Calu3 (cell line): ENCODE measurements at places on chromosomes 7 and 10. TPM values are rescaled to one million over a fixed set of nuclear protein-coding genes. Genes with fewer than 3 reads are reported as not detected.

DNA sequence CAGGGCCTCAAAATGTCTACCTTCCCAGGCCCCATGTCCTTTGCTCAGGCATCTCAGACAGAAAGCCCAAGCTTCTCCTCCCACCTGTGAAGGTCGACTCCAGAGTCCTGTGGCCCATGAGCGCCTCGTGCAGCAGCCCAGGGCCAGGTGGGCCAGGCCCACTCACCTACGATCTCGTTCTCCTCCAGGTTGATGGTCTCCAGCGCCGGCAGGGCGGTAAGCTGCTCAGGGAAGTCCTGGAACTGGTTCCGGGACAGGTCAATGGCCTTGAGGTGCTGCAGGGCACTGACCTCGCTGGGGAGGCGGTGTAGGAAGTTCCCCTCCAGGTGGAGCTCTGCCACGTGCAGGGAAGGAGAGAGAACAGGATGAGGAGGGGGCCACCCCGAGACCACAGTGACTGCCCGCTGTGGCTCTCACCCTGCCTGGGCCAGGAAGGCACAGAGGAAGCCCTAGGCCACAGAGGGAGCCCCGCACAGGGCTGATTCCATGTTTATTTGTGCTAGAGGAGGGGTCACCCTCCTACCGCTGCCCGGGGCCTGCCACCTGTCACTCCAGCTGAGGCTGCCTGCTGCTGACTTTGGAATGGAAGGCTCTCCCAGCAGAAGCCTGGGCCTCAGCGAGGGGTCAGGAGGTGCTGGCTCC lies 40.0 kb upstream of the NPFFR1 start:
- no peak for DNase-seq

DNA sequence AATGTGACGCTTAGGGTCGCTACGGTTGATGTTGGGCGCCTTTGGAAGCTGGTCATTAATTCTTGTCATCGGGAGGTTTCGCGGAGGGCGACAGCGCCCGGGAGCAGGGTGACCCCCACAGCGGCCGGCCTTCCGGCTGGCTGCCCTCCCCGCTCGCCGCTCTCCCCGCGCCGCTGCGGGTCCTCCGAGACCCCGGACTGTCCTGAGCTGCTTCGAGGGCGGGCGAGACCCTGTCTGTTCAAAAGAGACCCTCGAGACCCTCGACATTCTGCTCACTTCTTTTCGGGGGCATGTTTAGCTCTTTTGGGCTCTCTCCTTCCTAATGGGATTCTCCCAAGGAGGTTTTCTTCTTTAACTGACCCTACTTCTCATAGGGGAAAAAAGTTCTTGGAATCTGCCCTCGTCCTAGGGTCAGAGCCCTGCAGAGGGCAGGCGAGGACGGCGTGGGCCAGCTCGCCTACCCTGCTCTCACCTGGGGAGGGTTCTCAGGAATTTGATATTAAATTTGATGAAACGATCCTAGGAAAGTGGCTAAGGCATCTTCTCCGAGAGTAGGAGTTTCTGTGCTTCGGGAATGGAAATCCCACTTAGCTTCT lies 257.0 kb downstream of the OTUD1 start:
- no peak for DNase-seq

DNA sequence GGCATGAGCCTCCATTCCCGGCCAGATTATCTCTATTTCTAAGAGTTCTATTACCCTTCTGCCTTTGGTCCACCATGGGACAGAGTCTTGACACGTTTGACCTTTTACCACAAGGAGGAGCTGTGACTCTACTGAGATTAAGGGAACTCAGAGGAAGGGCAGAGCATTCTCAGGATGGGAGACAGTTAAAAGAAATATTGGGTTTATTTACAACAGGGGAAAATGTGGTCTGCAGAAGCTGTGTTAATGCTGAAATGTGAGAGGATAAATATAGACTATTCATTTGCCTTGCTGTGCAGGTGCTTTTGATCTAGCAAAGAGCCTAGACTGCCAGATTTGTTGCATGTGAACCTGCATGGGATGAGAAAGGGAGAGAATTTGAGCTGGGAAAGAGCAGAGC lies 45.8 kb upstream of the PRSS58 start:
- no peak for DNase-seq

- no peak for DNase-seq
Measured at GRCh38 chr10:62959553-62959952, 143.4 kb upstream of the EGR2 start.

GRCh38 chr10:51001587-51001986 lies 72.7 kb upstream of the PRKG1 start:
- DNase-seq: no peak

DNA sequence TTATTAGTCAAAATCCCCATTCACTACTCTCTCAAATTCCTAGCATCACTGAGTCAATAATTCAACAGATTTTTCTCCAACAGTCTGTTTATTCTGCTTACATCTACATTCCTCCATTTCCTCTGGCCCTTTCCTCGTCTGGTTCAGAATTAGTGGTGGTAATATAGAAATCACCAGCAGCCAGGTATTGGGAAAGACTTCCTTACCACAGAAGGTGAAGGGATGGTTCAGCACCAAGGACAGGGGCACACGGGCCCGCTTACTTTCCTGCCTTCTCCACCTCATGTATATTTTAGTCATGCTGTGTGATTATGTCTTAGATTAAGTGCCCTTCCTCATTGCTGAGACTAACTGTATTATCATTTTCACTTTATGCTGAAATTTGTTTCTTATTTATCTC lies 70.4 kb upstream of the APBB1IP start:
- peak; percentile 79 for DNase-seq

- DNase-seq: no peak
Measured at GRCh38 chr10:128657548-128657947, 531.3 kb upstream of the MKI67 start.

DNA sequence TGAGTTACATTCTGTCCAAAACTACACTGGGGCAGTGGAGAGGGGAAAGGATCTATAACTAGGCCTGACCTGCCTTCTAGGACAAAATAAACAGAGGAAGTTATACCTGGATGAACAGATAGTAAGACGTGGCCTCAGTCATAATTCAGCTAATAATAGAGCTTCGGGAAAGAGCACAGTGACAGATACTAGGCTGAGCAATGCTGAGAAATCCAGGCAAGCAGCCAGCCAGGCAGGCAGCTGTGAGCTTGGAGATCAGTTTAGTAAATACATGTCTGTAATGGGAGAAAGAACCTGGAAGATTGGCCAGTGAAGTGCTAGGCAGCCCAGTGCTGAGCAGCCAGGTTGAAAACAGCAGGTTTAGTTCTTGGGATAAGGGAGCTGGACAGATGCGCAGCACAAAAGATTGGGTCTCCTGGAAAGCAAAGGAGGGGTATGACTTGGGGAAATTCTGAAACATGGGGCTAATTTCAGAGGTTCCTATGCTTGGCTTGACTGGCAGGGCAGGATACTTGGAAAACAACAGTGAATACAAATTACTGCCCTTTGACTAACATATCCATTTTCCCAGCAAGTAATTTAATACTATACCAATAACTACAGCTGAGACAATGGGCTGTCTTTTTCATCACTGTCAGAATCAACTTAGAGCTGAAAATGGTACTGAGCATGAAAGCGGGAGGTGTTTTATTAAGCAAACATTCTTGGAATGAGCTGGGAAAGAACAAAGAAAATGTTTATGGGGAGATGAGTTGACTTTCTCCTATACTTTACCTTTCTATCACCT lies 140.8 kb downstream of the DGKB start:
- DNase-seq: no peak

- no peak for DNase-seq
Measured at GRCh38 chr10:70404787-70405036, 767 bp downstream of the EIF4EBP2 start.

DNA sequence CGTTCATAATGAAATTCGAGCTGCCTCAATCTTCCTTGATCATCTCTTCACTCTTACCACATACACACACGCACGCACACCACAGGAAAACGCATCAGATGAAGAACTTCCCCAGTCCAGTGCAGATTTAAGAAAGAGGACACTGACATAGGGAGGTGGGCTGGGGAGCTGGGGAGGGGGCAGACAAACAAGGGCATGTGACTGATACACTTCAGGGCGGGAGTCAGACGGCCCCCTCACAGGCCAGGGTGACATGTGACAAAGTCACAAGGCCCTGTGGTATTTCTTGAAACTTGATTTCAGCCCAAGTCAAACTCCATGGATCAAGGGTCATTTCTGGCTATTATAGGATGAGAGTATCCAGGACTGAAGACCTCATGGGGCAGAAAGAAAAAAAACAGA lies 82.6 kb downstream of the KCNMA1 start:
- no peak for DNase-seq

DNA sequence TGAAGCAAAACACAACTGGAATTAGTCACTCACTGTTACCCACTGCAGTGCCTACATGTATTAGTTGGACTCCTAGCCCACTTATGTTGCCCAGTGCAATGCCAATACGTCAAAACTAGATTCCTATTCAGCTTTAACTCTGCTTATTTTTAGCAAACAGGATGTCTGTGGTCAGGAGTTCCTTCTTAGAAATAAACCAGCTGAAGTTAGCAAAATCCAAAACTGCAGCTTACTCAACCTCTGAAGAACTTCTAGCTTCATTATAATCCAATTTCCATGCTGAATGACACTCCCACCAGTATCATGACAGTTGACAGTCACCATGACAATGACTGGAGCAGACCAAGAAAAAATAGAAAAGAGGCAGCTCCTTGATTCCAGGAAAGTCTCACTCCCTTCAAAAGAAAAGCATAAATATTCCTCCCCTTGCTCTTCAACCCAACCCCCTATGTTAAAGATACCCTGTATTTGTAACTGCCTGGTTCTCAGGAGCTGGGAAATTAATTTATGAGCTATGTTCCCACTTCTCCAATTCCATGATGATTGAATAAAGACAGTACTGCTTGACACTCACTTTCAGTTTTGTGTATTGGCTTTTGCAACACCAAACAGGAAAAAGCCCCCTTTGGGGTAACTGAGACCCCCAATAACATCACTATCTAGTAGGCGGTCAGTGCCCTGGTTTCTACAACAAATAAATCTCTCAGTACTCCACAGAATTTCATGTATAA lies 327.4 kb downstream of the SORCS1 start:
- DNase-seq: no peak

DNA sequence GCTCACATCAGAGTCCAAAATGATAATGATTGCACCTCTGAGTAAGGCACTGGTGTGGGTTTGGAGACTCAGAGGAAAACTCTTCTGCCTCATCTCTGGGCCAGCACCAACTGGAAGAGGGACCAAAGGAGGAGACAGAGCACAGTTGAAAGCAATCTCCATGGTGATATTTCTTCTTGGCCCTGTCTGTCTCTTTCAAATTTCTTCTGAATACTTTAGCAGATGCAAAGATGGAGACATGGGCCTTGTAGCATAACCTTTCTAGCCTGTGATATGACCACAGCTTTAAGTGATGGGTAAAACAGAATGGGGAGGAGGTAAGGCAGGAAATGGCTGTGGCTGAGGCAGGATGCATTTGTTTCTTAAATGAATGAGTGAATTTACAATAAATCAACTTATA lies 12.2 kb upstream of the GIMAP7 start:
- DNase-seq: no peak

- DNase-seq: no peak
Measured at GRCh38 chr7:19069842-19070241, 47.6 kb downstream of the TWIST1 start.

DNA sequence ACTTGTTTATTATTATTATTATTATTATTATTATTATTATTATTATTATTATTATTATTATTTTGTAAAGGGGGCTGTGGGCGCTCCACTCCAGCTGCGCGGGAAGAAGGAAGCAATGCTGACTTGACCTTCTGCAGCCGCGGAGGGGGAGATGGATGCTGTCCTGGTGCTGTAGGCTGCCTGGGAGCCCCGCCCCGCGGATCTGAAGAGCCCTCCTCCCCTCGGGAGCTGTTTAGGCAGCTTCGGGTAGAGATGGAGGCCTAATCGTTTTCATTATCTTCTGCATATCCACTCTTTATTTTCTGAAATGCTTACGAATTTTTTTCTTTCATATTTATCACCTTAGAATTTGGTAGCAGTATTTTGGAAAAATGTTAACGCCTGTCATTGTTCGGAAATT lies 101.2 kb upstream of the KLF6 start:
- peak; percentile 54 for DNase-seq

- DNase-seq: no peak
Measured at GRCh38 chr10:86699991-86700840, 31.9 kb downstream of the LDB3 start.

DNA sequence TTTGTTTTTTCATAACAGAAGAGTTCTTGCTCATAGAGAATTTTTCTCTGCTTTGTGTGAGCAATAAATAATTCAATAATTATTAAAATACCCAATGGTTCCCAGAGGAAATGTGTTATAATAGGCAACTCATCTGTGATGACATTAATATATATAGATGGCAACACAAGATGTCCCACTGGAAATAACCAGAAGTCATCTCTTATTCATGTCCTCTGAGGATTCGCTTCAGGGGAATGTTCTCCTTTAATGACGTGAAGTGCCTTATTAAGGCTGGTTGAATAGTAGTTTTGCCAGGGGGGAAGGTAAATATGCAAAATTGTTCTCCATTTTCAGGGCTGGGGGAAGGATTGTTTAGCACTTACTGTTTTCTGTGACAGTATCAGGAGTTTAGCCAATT lies 3.1 kb downstream of the SLC39A12 start:
- DNase-seq: no peak

DNA sequence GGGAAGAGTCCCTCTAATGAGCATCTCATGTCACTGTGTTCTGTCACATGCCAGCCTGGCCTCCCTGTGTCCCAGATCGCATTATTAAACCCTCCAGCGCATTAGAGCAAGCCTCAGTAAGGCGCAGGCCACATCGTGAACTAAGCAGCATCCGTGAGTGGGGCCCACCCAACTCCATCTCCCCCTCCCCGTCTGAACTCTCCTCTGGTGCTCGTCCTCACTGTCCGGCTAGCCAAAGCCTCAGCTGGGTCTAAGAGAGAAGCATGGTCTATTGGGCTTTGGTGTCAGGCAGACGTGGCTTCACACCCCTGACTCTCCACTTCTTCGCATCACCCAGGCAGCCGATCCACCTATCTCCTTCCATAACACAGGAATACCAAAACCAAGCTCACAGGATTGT lies 164.7 kb upstream of the LANCL2 start:
- DNase-seq: no peak

GRCh38 chr7:40673285-40673684 lies 538.5 kb downstream of the SUGCT start:
- DNase-seq: no peak

DNA sequence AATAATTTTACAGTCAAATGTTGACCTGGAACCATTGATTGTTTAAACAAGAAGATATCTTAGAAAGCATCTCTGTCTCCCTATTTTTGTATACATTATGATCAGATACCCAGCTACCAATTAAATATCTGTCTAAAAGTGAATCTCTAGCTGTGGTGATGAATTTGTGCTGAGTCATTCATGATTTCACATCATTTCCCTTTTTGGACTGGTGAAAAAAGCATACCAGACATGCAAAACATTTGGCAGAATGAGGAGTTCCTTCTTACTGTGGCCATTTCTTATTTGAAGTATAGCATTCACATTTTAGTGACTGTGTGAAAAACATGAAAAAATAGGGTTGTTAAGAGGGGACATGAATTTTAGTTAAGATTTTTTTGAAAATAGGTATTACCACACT lies 98.0 kb upstream of the GATA3 start:
- DNase-seq: no peak

- no peak for DNase-seq
Measured at GRCh38 chr7:36923185-36923584, 198.9 kb upstream of the AOAH start.

PHYH gene
- 26.7 and 30.4 TPM in 2 replicates for total RNA-seq

BRAF gene
- total RNA-seq: 31.3 and 33.3 TPM in 2 replicates

FAM24A gene
- not detected in 2 replicates for total RNA-seq

TLX1 gene
- total RNA-seq: not detected in 2 replicates

DNAH11 gene
- 1.6 and 1.9 TPM in 2 replicates for total RNA-seq

DDX56 gene
- 157 and 168 TPM in 2 replicates for total RNA-seq

FAM25C gene
- total RNA-seq: not detected in 2 replicates

CUTC gene
- 9.3 and 9.6 TPM in 2 replicates for total RNA-seq

MRLN gene
- not detected in 2 replicates for total RNA-seq
